ENCODE measurements at places on chromosomes 7 and 10.

DNA sequence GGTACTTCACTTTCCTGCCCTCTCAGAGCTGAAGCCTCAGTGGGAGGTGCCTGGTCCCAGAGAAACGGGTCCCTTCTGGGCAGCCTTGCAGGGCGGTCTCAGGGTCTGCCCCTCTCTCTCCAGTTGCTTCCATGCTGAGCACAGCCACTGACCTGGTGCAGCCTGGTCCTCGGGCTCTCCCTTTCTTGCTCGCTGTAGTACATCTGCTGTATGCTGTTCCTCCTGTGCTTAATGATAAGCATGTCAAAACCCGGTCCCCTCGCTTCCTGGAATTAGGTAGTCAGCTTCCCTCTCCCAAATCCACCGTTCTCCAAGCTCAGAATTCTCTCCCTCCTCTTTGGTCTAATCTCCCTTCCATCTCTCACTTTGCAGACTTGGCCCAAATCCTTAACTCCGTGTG lies 11.0 kb upstream of the HPS1 start:
- DNase-seq = no peak

DNA sequence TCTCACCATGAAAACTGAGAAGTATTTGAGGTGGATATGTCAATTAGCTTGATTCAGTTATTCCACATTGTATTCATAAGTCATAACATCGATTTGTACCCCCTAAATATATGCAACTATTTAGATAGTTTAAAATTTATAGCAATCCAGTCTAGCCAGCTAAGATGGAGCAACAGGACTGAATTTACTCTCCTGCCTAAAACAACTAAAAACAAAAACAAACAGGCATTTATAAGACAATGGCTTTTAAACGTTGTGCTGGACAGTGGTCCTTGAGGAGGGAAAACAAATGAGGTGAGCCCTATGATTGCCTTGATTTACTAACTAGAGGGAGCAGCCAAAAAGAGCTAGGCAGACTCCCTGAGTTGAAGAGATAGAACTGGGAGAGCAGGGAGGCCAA lies 814 bp upstream of the GPAM start:
- DNase-seq = no peak

DNA sequence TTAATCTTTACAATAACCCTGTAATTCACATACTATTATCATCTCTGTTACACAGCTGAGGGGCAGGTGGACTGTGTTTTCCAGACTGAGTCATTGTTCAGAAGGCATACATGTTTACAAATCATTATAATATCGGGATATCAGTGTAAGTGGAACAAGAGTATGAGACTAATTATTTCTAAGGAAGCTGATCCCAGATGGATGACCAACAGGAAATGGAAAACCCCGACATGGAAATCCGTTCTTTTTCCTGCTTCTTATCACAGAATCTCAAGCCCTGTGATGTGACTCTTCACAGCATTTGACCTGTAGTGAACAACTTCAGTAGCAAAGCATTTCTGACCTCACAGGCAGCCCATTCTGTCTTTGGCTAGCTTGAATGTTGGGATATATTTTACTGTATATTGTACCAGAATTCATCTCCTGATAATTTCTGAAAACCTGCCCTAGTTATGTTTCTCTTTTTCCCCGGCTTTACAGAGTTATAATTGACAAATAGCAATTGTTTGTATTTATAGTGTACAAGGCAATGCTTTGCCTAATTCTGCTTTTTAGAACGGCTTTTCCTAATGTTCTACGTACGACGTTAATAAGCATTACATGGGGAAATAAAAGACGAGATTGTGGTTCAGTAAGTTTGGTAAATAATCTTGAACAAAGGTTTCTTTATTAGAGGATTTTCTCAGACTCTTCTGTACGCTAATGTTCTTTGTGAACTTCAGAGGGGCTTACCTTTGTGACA lies 78.6 kb upstream of the SYPL1 start:
- DNase-seq = no peak

DNA sequence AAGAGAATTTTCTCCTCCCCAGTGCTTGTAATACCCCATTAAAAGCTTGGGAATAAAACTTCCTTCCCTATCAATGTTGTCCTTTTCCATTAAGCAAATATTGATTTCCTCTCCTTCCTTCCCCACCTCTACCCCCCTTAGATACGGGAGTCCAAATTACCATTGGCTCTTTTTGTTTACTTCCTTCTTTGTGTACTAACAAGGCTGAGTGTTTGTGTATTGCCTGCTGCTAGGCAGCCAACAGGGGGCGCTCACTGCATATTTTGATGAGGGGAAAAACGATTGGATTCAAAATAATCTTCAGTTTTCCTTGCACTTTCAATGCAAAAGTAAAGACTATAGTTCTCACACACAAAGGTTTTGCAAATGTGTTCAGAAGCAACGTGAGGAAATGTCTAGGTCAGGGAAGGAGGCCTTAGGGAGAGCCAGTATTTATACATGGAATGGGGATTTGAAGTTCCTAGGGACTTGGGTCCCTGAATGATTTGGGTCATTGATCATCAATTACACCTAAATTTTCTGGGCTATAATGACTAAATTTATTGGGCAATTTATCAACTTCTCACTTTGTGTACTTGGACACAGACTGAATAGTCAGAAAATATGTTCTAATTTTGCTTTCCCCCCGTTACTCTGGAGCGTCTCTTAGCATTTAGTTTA lies 23.6 kb upstream of the VPS41 start:
- peak; percentile 74 for DNase-seq

DNA sequence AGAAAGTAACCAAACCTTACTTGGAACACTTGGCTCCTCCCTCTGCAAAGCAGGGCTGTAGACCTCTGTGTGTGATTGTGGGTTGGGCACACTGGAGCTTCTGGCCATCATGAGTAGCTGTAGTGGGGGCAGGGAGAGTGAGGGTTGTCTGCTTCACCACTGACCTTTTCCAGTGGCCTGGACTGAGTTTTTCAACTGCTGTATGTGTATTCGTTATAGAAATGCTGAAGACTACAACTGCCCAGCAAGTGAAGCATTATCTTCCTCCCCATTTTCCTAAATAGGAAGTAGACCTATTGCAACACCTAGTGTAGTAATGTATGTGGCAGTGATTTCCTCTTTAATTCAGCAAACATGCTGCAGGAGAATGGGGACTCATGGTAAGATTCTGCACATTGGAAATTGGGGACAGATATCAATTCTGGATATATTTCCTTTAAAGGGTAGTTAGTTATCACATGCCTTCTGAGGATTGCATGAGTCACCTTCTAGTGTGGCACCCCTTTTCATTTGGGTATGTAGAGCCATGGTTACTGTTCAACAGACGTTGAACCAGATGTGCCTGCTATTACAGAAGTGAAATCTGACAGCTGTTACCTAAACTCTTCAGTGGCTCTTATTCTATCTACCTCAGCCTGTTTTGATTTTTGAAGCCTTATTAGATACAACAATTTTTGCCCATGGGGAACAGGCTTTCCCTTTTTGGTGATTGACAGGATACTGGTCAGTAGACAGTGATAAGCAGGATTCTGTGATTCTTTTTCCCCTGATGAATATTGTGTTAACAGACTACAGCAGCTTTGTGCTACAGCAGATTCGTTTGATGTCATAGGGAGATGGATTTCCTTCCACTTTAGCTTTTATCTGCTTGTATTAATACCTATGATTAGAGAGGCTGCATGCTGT lies 130.9 kb downstream of the SND1 start:
- DNase-seq = no peak

DNA sequence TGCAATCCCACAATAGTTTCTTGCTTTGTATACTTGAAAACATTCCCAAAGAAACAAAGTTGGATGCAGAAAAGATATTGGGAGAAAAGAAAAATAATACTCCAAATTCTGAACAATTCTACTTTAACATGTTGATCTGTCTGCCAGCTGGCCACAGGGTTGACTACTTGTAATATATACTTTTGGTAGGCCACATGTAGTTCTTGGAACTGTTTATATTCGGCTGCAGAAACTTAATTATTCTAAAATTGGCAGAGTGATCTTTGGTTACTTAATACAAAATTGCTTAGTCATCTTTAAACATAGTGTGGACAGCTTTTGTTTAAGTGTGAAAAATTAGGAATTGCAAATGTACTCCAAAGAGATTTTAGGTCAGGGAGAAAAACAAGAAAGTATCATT lies 76.0 kb downstream of the CALD1 start:
- DNase-seq = no peak
